Activated T-cell treated with anti-CD3 and anti-CD28 coated beads, Interleukin-2, amount 50 U/mL, for 4 hours (primary cell): ENCODE measurements at places on chromosomes 1 and 21. TPM values are rescaled to one million over a fixed set of nuclear protein-coding genes. Genes with fewer than 3 reads are reported as not detected.

GRCh38 chr1:153976819-153977249, 640 bp downstream of the JTB start:
- no peak for DNase-seq

- DNase-seq = no peak
Measured at GRCh38 chr1:223211323-223211985, 68.4 kb upstream of the TLR5 start.

The COL24A1 gene
- total RNA-seq = not detected

DNA sequence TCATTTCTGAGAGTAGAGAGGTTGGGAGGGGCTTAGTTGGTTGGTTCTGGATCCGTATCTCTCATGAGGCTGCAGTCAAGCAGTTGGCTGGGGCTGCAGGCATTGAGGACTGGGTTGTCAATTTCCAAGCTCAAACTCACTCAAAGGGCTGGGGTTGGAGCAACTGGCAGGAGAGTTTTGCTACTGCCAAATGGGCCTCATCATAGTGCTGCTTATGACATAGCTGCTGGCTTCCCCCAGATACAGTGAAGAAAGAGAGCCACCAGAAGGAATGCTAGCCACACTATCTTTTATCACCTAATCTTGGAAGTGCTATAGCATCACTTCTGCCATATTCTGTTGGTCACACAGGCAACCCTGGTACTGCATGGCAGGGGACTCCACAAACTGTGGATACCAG, 363.5 kb upstream of the USP24 start:
- DNase-seq = no peak

The WDTC1 gene
- 10.5 TPM for total RNA-seq

GRCh38 chr1:244212797-244213475, 161.9 kb downstream of the ZBTB18 start:
- DNase-seq = no peak

DNA sequence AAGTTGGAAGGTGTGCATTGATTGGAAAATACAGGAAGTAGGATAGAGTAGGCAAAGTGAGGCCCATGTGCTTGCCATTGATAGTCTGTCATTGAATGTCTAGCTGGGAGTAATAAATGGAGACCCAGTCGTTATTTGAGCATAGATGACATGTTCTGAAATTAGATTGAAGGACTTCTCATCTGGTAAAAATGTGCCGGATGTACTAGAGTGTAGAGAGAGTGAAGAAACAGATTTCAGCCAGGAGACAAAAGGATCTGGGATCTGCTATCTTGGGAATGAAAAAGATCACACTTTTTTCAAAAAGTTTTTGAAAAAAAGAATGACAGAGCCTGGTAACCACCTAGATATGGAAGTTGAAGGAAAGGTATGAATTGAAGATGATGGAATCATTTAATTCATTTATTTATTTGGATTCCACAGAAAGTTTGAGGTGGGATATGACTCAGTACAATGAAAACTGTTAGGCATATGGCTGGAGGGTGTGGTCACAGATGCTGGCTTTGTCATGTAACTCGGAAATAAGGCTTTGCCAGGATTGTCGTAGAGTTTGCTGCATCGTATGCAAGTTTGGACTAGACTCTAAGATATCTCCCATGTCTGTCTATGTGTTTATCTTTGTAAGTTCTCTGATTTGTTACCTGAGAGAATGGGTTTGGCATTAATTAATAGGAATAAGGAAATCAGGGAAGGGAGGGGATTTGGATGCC, 137.1 kb downstream of the PBX1 start:
- DNase-seq = no peak

DNA sequence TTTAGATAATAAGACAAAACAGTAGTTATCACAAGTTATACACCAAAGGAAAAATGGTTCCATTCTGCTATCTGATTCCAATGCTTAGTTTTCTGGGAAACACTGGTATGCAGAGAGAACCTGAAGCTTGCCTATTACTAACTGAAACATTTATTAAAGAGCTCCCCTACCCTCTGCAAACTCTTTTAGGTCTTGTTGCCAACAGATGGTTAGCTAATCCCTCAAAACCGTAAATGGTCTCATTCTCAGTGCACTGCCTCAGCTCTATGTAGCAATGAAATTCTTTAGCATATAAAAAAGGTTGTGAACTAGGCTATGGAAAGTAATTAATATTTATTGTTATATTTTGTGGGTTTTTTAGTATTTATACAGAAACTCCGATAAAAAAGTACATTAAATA, 20.4 kb downstream of the C21orf91 start:
- DNase-seq = no peak

DNA sequence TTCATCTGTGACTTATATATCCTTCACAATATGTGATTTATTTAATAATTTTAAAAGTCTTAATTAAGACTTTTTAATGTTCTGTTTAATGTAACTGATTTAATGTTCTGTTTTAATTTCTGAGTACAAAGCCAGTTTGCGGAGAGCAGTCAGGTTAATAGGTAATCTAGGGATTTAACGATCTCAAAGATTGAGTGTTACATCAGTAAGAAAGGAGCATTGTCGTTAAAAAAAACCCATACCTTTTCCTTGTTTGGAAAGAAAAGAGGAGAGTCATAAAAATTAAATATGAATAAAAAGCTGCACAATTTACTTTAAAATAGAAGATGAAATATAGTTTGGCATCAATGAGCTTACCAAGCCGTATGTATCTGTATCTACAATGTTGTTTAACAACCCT, 621.4 kb downstream of the KIF26B start:
- no peak for DNase-seq

GRCh38 chr1:203641503-203641890, 14.9 kb downstream of the ATP2B4 start:
- no peak for DNase-seq

DNA sequence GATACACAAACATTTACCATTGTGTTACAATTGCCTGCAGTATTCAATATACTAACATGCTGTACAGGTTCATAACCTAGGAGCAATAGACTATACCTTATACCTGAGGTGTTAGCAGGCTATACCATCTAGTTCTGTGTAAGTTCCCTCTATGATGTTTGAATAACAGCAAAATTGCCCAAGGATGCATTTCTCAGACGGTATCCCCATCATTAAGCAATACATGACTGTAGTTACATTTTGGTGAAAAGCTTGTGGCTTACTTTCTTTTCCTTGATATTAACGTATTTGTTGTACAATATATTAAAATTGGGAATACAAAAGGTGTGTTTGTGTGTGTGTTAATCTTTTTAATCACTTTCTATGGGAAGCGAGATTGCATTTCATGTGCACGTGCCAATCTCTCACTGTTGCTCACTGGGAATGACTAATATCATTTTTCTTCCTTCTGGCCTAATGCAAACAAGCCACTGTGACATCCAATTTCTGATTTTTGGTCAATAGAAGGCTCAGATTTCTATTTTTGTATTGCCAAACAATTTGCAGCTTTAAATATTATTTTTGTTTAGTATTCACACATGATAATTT, 36.7 kb upstream of the WLS start:
- DNase-seq = no peak

The TMPRSS3 gene
- 2.6 TPM for total RNA-seq

- no peak for DNase-seq
Measured at GRCh38 chr1:243964915-243965314, 86.2 kb upstream of the ZBTB18 start.

The ADAMTS1 gene
- total RNA-seq = 0.38 TPM

- DNase-seq = no peak
Measured at GRCh38 chr1:4395676-4396075, 258.7 kb upstream of the AJAP1 start.

The TNN gene
- not detected for total RNA-seq

The FBLIM1 gene
- total RNA-seq = 0.16 TPM

DNA sequence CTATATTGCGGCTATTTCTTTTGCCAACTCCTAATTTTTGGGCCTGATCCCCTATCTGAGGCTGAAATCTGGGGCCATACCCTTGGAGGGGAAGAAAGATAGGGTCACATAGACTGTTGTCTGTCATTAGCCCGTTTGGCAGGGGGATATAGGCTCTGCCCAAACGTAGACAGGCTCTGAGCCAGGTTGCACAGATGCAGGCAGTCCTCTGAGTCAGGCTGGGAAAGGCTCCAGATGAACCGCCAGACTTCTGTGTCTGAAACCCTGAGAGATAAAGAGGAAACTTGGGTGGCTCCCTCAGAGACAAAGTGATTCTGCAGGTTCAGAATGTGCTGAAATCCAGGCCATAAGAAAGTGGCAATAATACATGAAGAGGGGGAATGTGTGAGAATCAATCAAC, 4.0 kb upstream of the CAP1 start:
- no peak for DNase-seq
